GM12892 (cell line): ENCODE measurements at places on chromosomes 4 and X.
A peak's percentile ranks its signal among the peaks of the same experiment; 100 is the strongest.

DNA sequence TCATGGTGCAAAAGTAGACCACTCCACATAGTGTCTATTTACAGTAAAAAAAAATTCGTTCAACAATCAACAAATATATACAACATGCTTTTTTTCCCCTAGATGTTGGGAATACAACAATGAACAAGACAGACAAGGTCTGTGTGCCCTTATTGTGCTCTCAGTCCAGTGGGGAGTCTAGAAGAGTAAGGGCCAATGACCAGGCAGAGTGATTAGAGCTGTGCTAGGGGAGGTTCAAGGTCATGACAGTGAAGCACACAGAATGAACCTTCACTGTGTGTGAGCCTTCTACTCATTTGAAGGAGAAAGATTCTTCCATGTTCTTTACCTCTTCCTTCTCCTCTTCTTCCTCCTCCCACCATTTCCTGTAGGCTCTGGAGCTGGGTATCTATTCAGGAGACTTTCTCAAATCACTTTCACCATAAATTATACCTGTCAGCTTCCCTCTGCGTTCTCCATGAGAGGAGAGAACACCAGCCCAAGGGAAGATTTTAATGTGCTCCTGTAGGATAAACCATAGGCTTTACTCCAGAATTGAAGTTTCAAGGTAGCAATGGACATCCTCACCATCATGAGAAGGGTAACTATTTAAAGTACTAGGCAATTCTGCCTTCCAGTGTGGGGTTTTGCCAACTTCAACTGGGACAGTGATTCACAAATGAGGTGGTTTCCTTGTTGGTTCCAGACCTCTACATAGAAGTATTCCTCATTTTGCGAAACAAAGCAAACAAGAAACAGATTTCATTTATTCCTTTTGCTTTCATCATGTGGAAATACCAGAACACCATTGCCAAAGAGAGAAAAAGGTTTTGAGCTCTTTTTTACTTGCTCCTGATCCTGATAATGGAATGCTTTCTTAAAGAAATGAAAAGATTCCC is 246.9 kb upstream of the GPC4 start:
- DNase-seq = no peak

DNA sequence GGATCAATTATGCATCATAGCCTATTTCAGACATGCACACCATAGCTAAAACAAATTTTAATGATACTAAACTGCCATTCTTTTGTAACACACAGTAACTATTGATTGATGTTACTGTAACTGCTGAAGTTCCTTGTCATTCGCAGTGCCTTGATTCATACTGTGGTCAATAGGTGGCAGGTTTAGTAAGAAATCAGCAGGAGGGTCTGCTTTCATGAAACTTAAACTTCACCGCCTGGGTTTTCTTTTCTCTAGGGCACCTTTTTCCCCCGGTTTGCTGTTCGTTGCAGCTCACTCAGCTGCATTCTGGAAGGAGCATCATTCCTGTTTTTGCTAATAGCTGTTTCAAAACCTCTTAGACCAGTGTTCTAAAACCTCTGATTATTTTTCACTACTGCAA is 88.1 kb downstream of the RPA4 start:
- DNase-seq = no peak

GRCh38 chr4:105182211-105182610 is 35.5 kb downstream of the TET2 start:
- DNase-seq = no peak

DNA sequence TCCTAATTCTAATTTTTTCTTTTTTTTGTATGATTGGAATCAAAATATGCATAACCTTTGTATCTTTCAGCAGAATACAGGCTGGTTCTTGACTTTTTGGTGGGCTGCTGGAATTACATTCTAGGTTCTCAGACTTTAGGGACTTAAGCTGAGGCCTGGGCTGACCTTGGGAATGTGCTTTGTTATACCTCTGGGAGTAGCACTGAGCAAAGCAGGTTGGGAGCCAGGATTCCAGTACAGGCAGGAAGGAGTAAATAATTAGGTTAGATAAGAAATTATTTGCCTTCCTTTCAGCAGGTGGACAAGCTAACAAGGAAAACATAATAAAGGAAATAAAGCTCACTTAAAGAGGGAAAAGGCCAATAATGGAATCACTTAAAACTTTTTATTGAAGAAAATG is 49.9 kb upstream of the SLC4A4 start:
- no peak for DNase-seq

GRCh38 chr4:8332891-8333331 is 63.4 kb downstream of the HTRA3 start:
- DNase-seq = no peak

GRCh38 chr4:165079476-165079875 is 25.8 kb downstream of the TRIM75 start:
- no peak for DNase-seq

DNA sequence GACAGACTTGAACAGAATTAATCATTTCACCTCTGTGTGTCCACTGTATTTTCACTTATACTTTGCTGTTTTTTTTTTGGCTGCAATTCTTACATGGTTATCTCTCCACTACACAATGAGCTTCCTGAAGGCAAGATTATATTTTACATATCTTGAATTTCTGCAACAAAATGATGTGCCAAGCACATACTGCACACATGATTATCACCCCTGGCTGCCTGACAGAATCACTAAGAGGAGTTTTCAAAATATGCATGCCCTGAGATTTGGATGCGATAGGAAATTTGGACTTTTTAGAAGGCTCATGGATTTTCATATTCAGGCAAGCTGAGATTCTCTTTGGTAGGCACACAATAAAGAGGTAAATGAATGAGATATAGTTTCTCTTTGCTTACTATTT is 1162.1 kb upstream of the IGFBP7 start:
- DNase-seq = no peak

DNA sequence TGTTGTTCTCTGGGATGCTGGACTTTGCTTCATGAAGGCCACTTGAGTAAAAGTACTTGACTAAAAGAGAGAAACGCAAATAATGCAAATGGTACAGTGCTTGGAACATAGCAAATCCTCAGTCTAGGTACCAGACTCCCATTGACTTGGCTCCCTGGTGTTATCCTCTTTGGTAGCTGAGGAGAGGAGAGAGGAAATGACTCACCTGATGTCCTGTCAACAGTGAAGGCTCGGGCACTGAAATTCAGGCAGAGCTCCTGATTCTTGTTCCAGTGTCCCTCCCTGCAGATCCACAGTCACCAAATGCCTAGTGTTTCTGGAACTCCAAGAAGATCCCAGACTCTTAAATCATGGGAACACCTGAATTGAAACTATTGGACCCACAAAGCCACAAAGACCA is 22.5 kb upstream of the TCEAL4 start:
- DNase-seq = no peak

GRCh38 chrX:109732017-109732801 is 848 bp downstream of the ACSL4 start:
- no peak for DNase-seq

DNA sequence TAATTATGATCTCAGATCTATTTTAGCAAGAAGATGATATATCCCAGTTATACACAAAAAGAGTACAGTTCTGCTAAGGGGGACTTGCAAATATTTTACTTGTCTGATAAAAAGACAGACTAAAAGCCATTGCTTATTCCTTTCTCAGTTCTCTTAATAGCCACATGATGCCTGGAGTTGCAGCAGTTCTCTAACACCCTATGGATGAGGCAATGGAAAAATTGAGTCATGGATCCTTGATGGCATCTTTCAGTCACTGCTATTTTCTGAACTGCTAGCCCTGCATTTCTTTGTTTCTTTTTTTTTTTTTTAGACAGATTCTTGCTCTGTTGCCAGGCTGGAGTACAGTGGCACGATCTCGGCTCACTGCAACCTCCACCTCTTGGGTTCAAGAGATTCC is 1956.7 kb downstream of the C4orf33 start:
- no peak for DNase-seq

- no peak for DNase-seq
These were observed 98.0 kb downstream of the MBNL3 start for GRCh38 chrX:132390792-132391191.

DNA sequence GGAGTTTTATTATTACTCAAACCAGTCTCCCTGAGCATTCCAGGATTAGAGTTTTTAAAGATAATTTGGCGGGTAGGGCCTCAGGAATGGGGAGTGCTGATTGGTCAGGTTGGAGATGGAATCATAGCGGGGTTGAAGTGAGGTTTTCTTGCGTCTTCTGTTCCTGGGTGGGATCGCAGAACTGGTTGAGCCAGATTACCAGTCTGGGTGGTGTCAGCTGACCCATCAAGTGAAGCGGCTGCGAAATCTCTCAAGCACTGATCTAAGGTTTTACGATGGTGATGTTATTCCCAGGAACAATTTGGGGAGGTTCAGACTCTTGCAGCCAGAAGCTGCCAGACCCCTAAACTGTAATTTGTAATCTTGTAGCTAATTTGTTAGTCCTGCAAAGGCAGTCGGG is 25.1 kb upstream of the SETD7 start:
- DNase-seq = no peak

- DNase-seq = no peak
These were observed 34.8 kb downstream of the SMPX start for GRCh38 chrX:21723084-21723483.

GRCh38 chr4:177680308-177680707 is 238.1 kb upstream of the AGA start:
- DNase-seq = no peak

DNA sequence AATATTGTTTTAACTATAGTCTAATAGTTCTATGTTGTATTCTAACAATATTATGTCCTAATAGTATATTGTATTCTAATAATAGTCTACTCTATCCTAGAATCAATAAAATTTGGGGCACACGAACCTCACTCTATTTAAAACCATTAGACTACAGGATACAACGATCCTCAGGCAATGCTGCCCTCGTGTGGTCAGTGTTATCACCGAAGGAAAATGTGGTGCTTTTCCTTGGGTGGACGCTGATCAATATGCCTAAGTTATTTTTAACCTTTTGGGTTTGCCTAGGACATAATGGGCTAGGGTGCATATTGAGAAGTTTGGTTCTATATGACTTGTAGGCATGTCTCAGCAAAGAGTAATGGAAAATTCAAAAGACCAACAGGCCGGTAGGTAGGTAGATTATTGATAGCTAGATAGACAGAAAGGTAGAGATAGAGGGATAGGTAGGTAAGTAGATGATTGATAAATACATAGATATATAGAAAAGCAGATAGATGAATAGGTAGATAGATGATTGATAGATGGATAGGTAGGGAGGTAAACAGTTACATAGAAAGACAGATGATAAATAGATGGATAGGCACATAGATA is 75.1 kb downstream of the PRKX start:
- DNase-seq = peak; percentile 43
